Right renal cortex interstitium (tissue), 3 donors: ENCODE measurements at places on chromosomes 6 and 20. TPM values are rescaled to one million over a fixed set of nuclear protein-coding genes. Genes with fewer than 3 reads are reported as not detected.

GRCh38 chr6:150301846-150302519 is 66.8 kb upstream of the IYD start:
- DNase-seq, result no peak

The CSE1L gene
- 122 TPM for polyA plus RNA-seq

The HLA-DOB gene
- 0.26 TPM for polyA plus RNA-seq

The SNAI1 gene
- polyA plus RNA-seq, result 9.9 TPM

DNA sequence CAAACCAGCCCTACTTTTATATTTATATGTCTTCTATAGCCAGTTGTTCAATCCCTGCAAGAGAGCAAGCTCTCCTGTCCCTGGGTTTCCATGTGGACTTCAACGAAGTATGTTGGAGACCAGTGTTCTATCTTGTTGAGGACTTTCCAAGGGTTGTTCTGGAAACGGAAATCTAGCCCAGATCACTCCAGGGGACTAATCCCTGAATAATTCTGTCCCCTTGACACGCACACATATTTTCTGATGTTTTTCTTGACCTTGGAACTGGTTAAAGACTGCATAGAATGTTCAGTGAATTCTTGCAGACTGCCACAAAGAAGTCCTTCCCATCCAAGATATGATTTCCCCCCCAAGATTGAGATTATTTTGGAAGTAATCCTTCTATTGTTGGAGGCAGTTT is 9.5 kb upstream of the MYLK2 start:
- DNase-seq, result no peak

GRCh38 chr6:165536911-165537310 is 126.1 kb downstream of the PDE10A start:
- DNase-seq, result no peak

DNA sequence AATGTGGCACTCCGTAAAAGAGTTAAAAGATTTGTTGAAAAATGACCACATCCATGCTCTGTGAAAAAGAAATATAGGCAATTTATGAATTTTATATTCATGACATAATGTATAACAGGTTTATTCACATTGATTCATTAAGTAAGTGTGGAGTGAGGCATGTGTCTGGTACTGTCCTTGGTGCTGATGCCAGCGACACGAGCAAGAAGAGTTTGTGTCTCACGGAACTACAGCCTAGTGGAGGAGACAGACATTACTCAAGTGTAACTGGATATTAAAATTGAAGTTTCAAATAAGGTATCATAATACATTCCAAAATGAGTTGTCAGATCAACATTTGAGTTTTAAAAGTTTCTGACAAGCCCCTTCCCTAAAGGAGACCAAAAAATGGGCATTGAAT is 158.2 kb upstream of the PRND start:
- peak; percentile 8 for DNase-seq

The TRIM40 gene
- polyA plus RNA-seq, result not detected

- peak; percentile 81 for DNase-seq
These were observed 16.2 kb upstream of the UBR2 start for GRCh38 chr6:42547407-42548329.
